ENCODE measurements at places on chromosomes 7 and 10.
A peak's percentile ranks its signal among the peaks of the same experiment; 100 is the strongest.

DNA sequence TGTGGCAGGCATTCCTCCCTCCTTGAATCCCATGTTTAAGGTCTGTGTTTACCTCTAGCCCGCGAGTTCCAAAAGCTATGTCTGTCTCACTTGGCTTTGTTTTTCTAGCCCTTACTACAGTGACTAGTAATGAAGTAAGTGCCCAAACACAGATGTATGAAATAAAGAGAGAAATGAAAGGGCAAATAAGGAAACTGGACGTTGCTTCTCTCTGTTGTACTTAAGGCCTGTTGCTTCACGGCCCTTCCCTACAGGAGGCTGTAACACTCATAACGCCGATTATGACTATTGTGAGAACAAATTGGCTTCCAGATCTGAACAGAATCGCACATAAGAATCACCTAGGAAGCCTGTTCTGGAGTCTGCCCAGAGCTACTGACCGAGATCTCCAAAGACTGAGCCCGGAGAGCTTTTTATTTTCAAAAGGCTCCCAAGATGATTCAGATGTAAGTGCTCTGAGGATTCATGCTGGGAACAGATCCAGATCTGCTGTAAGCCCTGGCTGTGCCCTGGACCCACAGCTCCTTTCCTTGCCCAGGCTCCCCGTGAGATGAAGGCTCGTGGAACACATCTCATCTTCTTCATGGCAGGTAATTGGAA is 432.6 kb downstream of the SDK1 start:
- no peak for DNase-seq

DNA sequence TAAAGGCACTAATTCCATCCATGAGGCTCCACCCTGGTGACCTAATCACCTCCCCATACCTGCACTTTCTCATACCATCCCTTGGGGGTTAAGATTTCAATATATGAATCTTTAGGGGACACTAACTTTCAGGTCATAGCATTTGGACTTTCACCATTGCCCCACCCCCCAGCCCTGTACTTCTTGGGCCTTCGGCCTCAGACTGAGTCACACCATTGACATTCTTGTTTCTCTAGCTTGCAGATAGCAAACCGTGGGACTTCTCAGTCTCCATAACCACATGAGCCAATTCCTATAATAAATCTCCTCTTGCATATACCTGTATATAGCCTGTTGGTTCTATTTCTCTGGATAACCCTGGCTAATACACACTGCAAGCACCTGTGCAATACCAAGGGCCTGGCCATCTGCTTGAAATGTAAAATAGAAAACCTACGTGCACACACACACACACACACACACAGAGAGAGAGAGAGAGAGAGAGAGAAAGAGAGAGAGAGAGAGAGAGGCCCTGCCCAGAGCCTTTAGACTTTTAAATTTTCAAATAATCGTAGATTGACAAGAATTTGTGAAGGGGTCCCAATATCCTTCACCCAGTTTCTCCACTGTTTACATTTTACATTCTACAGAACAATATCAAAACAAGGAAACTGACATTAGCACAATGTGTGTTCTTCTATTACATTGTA is 25.3 kb downstream of the ANXA8 start:
- no peak for DNase-seq

GRCh38 chr10:62817121-62817765 is 1.1 kb upstream of the EGR2 start:
- peak; percentile 69 for DNase-seq

DNA sequence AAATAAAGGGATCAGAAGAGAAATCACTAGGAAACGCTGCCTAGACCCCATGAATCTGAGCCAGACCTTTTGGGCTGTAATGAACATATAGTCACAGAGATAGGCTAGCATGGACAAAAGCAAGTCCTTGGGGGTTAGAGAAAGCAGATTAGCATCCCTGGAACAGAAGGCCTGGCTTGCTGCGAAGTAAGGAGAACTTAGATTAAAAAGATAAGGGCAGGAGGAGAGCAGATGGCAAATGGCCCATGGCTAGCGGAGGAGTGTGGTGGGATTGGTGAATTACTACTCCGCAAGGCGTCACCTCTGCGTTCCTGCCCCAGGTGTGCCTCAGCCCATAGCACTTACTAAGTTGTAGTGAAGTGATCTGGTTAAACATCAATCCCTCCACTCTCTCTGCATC is 92.3 kb upstream of the ZNF438 start:
- DNase-seq: no peak

GRCh38 chr10:71990706-71991269 is 26.6 kb downstream of the CHST3 start:
- DNase-seq: no peak

DNA sequence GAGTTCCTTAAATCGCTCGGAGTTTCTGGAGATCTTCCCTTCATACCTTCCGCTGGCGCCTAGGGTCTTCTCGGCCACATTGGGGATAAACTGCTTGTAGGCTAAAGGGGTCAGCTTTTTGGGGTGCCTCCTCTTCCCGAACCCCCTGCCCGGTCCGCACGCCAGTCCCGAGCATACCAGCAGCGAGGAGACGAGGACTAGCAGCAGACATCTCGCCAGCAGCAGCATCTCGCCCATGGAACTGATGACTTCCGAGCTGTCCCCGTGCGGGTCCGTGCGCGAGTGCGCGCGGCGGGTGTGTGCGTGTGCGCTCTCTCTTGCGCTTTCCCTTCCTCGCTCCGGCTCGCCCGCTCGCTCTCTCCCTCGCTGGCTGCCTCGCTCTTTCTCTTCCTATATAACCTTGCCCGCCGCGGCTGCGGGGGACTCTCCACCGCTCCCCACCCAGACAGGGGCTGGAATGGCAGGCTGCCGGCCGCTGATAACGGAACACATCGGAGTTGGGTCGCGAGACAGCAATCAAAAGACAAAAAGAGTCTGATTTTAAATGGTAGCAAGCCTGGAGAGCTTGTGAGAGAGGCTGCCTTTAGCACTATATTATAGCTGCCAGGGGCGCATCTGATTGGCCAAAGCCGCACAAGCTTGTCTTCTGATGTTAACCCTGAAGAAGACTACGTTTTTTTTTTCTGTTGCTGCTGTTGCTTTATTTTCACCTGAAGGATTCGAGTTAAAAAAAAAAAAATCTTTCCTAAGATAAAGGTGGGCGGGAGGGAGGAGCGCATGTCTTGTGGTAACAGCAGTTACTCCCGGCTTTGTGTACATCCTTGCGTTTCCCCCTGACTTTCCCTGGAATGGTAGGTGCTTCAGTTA is at the start of gene SHH:
Gene SHH (minus strand): TSS at position 569 of the 867 bp plus-strand sequence. CDS start 341 bp downstream, at position 228.
- no peak for DNase-seq

DNA sequence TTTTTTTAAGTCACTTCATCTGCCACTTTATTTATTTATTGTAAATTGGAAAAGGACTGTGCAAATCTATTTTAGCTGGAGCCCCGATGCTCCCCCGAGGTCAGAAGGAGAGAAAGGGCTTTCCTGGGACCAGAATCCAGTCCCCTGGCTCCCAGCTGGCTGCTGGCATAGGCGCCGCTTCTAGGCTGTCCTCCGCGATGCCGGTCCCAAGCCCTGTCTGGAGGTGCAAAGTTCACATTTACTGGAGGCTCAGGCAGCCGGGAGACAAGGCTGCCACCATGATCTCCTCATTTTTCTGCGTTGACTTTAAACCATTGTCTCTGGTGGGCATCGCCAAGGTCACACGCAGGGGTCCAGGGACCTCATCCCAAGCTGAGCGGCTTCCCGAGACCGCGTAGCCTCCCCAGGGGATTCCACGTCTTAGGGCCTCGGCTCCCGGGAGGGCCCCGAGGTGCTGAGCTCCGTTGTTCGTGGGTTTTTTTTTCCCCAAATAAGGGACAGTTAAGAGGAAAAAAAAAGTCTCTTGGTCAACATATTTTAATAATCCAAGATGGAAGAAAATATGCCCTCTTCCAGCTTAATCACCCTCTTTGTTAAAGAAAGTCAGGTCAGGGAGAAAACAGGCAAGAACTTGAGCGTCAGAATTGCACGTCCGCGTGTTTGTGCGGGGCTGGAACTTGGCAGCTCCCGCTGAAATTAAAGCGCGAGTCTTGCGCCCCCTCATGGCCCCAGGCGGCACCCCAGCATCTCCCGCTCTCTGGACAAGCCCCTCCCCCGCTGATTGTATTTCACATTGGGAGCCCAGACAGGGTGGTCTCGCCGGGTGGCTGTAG is 11.9 kb downstream of the RGR start:
- DNase-seq: peak; percentile 71

- no peak for DNase-seq
Observed at GRCh38 chr7:572416-573268, 53.0 kb upstream of the PDGFA start.

- no peak for DNase-seq
Observed at GRCh38 chr7:4641091-4641666, 40.9 kb upstream of the FOXK1 start.

- DNase-seq: no peak
Observed at GRCh38 chr10:129761981-129762956, 201.8 kb downstream of the EBF3 start.

- no peak for DNase-seq
Observed at GRCh38 chr7:78296644-78297371, 498.2 kb downstream of the PHTF2 start.

DNA sequence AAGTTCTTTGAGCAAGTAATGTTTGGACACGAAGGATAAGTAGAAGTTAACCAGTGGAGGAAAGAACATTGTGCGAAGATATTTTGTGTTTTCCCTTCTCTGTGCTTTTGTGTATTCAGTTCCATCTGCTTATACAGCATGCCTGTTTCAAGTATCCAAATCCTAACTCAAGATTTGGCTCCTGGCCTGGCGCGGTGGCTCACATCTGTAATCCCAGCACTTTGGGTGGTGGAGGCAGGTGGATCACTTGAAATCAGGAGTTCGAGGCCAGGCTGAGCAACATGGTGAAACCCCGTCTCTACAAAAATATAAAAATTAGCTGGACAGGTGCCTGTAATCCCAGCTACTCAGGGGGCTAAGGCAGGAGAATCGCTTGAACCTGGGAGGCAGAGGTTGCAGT is 40.8 kb upstream of the TPST1 start:
- no peak for DNase-seq

DNA sequence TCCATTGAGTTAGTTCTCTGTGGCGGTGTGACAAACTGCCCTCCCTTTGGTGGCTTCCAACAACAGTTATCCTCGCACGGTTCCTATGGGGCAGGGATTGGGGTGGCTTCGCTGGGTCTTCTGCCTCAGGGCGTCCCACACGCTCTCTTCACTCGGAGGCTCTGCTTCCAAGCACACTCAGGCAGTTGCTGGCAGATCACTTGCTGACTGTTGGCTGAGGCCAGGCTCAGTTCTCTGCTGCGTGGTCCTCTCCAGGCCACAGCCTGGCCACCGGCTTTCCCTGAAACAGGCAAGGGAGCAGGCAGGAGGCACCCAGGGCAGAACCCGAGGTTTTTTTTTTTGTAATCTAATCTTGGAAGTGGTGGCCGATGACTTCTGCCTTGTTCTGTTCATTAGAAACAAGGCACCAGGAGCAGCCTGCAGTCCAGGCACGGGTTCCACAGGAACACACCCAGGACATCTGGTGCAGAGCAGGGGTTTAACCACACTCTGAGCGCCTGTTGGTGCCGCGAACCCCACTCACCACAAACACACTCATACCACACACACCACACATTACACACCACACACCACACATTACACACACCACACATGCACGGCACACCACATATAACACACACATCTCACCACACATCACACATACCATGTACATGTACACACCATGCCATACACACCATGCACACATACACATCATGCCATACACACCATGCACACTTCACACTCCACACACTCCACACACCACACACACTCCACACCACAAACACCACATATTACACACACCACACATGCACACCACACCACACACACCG is 112.2 kb downstream of the PTPN20 start:
- DNase-seq: no peak

DNA sequence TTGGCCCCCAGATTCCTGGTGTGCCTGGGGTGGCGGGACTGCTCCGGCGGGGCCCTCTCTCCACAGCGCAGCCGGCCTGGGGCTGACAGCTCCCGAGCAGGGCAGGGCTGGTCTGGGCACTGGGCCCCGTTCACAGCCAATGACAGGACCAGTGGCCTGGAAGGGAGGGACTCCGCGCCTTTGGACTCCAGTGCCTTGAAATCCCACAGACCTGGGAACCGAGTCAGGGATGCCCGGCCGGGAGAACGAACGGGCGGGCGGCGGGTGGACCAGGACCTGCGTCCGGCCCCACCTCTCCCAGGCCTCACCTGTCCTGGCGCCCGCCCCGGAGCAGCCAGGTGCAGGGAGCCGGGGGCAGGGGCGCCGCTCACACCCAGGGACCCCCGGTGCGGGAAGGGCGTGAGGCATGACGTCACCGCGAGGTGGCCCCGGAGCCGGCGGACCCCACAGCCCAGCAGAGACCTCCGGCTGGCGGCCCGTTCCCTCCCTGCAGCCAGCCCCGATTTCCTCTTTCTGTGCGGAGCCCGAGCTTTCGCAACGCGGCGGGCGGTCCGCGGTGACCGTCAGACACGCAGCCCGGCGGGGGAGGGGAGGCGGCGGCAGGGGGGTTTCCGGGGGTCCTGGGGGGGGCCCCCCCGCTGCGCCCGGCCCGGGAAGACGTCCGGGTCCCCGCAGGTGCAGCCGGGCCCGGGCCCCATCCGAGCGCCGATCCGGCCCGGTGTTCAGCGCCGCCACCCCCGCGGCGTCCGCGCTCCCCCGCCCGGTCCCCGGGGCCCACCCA is 743 bp downstream of the ADAP1 start:
- no peak for DNase-seq

DNA sequence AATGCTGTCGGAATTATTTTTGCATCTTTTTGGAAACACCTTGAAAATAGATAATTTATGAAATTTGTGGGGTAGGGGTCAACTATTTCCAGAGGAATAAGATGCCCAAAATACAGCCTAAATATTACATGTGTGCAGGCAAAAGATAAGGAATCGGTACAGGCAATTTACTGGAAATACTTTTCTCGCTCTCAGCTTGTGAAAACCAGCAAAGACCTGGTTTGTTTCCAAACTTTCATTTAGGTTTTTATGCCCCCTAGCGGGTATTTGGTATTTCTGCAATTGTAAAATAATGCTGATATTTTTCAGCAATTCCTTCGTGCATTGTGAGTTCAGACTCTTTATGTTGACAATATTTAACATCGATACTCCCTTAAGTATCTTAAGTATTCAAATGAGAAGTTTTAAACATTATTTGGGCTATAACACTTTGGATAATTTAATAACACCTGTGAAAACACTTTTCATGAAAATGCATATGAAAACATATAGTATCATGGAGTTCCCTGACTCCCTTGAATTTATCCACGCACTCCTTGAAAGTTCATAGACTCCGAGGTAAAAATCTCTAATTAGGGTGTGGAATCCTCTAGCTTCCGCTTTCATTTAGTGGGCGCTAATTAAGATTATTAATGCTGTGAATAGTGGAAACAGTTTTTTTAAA is 132.4 kb downstream of the TSPAN12 start:
- DNase-seq: no peak

Measured in activated CD4-positive, alpha-beta memory T cell treated with anti-CD3 and anti-CD28 coated beads for 36 hours (primary cell).